ENCODE measurements at places on chromosomes 11 and 22. TPM values are rescaled to one million over a fixed set of nuclear protein-coding genes. Genes with fewer than 3 reads are reported as not detected.

- no peak for DNase-seq
- no peaks in the 10 kb centered on the region for H3K27me3 ChIP-seq
- H3K4me3 ChIP-seq, result no peak overlapping the region
- no peaks in the 10 kb centered on the region for H3K36me3 ChIP-seq
Measured at GRCh38 chr11:116567721-116568242, 205.0 kb downstream of the BUD13 start.

The DDX25 gene
- not detected for total RNA-seq

The NRXN2 gene
- total RNA-seq, result 0.52 TPM

DNA sequence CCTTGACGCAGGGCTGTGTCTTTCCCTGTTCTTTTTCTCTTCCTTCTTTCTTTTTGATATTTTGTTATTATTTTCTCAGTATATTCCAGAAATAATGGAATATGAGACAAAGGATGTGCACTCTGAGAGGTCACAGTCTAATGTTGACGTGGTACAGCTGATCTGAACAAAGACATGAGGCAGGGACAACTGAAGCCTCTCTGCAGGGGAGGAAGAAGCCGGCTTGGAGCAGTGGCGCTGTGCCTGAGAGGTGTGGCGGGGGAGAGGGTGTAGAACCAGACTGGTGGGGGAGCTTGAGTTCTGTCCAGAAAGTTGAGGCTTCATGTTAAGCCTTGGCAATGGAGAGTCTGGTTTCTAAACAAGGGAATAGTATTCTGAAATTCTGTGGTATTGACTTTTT lies 34.7 kb downstream of the ADAMTS15 start:
- H3K27ac ChIP-seq, result no peak overlapping the region
- no peak for DNase-seq
- H3K27me3 ChIP-seq, result no peaks in the 10 kb centered on the region
- no peak overlapping the region for H3K4me3 ChIP-seq

GRCh38 chr11:71453918-71454304 lies 908 bp downstream of the NADSYN1 start:
- peaks cover 40% of the 10 kb centered on the region for H3K4me1 ChIP-seq
- DNase-seq, result no peak
- no peaks in the 10 kb centered on the region for H3K27me3 ChIP-seq

- H3K27me3 ChIP-seq, result no peaks in the 10 kb centered on the region
- DNase-seq, result no peak
- no peaks in the 10 kb centered on the region for H3K36me3 ChIP-seq
- H3K27ac ChIP-seq, result no peak overlapping the region
Measured at GRCh38 chr11:20055312-20055711, 105.0 kb downstream of the DBX1 start.

GRCh38 chr11:42661942-42662341 lies 649.9 kb upstream of the API5 start:
- no peaks in the 10 kb centered on the region for H3K27me3 ChIP-seq
- no peak for DNase-seq
- H3K36me3 ChIP-seq, result no peaks in the 10 kb centered on the region

The OR2AT4 gene
- not detected for total RNA-seq
